ENCODE measurements at places on chromosomes 16 and 17.

DNA sequence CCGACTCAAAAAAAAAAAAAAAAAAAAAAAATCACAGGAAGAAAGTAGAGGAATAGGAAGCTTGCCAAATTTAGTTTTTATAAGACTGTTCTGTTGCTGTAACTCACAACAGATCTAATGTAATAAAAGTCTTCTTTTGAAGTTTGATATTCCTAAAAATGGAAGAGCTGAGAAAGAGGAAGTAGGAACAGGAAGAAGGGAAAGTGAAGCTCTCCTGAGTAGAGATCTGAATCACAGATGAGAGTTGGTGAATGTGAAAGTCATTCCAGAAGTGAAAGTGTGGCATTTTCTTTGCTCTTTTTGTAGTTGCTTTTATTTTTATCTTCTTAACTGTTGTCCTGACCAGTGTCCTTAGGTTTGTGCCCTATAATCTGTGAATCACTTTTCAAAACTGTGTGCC is 2.1 kb downstream of the NMT1 start:
- no peaks in the 10 kb centered on the region for H3K4me1 ChIP-seq
- no peaks in the 10 kb centered on the region for H3K27me3 ChIP-seq
- no peaks in the 10 kb centered on the region for H3K36me3 ChIP-seq
- no peak for DNase-seq

- H3K36me3 ChIP-seq: no peaks in the 10 kb centered on the region
- no peak for DNase-seq
- no peak overlapping the region for H3K4me3 ChIP-seq
- H3K27ac ChIP-seq: no peak overlapping the region
- H3K4me1 ChIP-seq: no peaks in the 10 kb centered on the region
- H3K27me3 ChIP-seq: no peaks in the 10 kb centered on the region
Measured at GRCh38 chr16:57621521-57622271, 6.7 kb upstream of the ADGRG1 start.

DNA sequence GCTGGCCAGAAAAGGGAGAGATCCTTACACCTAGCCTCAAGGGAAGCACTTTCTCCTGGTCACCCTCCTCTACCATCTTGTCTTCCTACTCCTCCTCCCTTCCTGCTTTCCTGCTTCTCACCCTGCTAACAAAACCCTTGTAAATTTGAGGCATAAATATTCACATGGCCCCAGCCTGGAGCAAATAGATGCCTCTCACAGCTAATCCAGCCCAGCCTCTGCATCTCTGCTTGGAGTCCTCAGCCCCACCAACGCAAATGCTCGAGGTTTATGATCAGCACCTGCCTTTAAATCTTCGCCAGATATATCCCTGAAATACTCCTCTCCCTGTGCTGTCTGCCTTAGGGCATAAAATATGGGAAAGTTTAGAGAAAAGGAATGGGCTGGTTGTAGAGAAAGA is 205.2 kb upstream of the CDH5 start:
- DNase-seq: no peak
- H3K4me3 ChIP-seq: no peak overlapping the region
- no peaks in the 10 kb centered on the region for H3K4me1 ChIP-seq
- no peaks in the 10 kb centered on the region for H3K36me3 ChIP-seq
- no peak overlapping the region for H3K27ac ChIP-seq
- H3K27me3 ChIP-seq: no peaks in the 10 kb centered on the region

DNA sequence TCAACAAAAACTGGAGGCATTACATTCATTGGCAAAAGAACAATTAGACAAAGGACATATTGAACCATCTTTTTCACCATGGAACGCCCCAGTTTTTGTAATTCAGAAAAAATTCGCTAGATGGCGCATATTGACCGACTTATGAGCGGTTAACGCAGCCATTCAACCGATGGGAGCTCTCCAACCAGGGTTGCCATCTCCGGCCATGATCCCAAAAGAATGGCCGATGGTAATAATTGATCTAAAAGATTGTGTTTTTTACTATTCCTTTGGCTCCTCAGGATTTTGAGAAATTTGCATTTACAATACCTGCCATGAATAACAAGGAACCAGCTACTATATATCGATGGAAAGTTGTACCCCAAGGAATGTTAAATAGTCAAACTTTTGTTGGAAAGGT is 21.4 kb downstream of the ALOX15B start:
- H3K27ac ChIP-seq: no peak overlapping the region
- peak; percentile 80 for DNase-seq
- no peaks in the 10 kb centered on the region for H3K36me3 ChIP-seq
- H3K4me1 ChIP-seq: peaks cover 4% of the 10 kb centered on the region
- H3K4me3 ChIP-seq: no peak overlapping the region
- H3K27me3 ChIP-seq: peaks cover 5% of the 10 kb centered on the region

GRCh38 chr17:76747716-76748363 is 9.9 kb downstream of the MFSD11 start:
- H3K36me3 ChIP-seq: peaks cover 5% of the 10 kb centered on the region
- no peak for DNase-seq
- no peaks in the 10 kb centered on the region for H3K4me1 ChIP-seq
- H3K27ac ChIP-seq: no peak overlapping the region
- no peaks in the 10 kb centered on the region for H3K27me3 ChIP-seq

GRCh38 chr17:29243792-29244191 is 2.9 kb upstream of the CRYBA1 start:
- no peaks in the 10 kb centered on the region for H3K27me3 ChIP-seq
- no peak overlapping the region for H3K4me3 ChIP-seq
- DNase-seq: peak; percentile 48
- no peaks in the 10 kb centered on the region for H3K4me1 ChIP-seq
- H3K27ac ChIP-seq: no peak overlapping the region

DNA sequence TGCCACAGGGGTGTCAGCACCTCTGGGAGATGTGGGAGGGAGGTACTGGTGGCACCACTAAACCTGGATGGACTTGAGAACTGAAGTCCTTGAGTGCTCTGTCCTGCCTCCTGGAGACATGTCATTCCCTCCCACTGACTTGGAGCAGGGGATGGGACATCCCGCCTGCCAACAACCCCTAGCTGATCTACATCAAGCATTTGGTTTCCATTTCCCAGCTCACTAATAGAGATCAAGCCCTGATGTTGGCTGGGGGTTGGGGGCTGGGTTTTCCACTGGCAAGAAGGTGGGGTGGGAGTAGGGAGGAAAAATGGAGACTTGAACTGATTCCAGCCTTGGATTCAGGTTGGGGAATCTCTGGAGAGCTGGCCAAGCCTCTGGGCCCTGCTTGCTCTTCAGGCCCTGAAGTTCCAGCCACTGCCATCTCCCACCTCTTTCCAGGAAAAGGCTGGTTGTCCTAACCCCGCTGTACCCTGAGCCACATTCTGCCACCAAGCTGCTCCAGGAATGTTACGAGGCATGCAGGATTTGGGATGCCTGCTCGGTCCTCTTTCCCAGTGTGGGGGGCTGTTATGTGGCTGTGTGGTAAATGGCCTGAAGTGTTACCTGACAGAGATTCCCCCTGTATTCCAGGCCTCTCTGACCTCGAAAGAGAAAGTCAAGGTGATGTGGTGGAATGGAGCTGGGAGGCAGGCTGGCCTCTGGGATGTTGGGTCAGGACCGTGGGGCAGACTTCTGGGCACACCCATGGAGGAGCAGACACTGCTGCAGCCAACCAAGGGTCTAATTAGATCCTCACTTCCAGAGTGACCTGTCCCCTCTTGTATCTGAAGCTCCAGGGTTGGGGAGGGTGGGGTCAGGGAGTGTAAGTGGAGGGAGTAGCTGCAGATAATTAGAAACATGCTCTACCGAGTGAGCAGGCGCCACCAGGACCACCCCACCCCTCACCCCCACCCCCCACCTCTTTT is 16.7 kb downstream of the IGFBP4 start:
- H3K27me3 ChIP-seq: no peaks in the 10 kb centered on the region
- no peak for DNase-seq
- peaks cover 8% of the 10 kb centered on the region for H3K36me3 ChIP-seq
- peaks cover 2% of the 10 kb centered on the region for H3K4me1 ChIP-seq
- no peak overlapping the region for H3K4me3 ChIP-seq
- H3K27ac ChIP-seq: no peak overlapping the region

- H3K27me3 ChIP-seq: no peaks in the 10 kb centered on the region
- H3K27ac ChIP-seq: no peak overlapping the region
- DNase-seq: peak; percentile 89
- no peaks in the 10 kb centered on the region for H3K36me3 ChIP-seq
- H3K4me1 ChIP-seq: no peaks in the 10 kb centered on the region
Measured at GRCh38 chr17:77546772-77547241, 406.0 kb downstream of the SEC14L1 start.

DNA sequence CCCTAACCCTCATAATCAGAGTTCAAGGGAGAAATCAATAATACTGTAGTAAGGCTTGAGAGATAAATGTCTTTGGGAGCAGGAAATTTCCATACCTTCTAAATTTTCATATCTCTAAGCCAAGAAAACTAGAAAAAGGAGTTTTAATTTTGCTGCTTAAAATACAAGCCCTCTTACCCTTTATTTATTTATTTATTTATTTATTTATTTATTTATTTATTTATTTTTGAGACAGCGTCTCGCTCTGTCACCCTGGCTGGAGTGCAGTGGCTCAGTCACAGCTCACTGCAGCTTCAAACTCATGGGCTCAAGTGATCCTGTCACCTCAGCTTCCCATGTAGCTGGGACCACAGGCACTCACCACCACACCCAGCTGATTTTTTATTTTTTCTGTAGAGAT is 69.0 kb upstream of the GNAO1 start:
- H3K27me3 ChIP-seq: no peaks in the 10 kb centered on the region
- H3K36me3 ChIP-seq: no peaks in the 10 kb centered on the region
- H3K4me3 ChIP-seq: no peak overlapping the region
- DNase-seq: no peak
- H3K4me1 ChIP-seq: no peaks in the 10 kb centered on the region

DNA sequence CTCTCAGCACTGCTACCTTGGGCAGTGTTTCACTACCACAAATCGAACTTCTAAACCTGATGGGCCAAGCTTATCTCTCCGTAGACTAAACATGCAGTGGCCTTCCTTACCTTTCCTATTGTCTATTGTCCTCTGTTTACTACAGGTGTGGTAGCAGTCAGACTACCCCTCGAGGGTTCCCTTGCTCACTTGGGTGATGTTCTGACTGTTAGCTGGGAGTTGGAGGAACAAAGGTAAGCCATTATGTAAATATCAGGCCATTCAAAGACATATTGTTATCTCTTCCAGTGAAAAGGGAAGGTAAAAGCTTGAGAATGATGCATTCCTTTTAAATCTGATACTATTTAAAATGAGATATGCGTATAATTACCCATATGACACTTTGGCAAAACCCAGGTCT is 828.3 kb upstream of the EEF2KMT start:
- H3K36me3 ChIP-seq: no peaks in the 10 kb centered on the region
- no peaks in the 10 kb centered on the region for H3K27me3 ChIP-seq
- H3K27ac ChIP-seq: no peak overlapping the region

DNA sequence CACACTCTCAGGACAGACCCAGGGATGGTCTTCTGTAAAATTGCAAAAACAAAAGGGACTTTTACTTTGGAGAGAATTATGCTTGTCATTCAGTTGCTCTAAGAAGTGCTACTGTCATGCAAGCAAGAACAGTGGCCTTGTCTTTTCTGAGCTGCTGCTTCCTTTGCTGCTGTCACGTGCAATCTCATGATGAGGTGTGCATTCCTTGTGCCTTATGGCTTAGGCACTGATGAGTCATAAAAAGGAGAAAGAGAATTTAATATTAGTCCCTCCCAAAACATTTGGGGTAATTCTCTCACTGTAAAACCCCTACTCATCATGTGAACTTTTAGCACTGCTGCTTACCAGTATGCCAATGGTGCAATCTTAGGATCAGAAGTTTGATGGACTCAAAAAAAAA is 2051.3 kb downstream of the TP53TG3F start:
- no peak for DNase-seq
- no peaks in the 10 kb centered on the region for H3K36me3 ChIP-seq
- H3K27ac ChIP-seq: no peak overlapping the region
- no peak overlapping the region for H3K4me3 ChIP-seq
- H3K4me1 ChIP-seq: no peaks in the 10 kb centered on the region
- no peaks in the 10 kb centered on the region for H3K27me3 ChIP-seq

DNA sequence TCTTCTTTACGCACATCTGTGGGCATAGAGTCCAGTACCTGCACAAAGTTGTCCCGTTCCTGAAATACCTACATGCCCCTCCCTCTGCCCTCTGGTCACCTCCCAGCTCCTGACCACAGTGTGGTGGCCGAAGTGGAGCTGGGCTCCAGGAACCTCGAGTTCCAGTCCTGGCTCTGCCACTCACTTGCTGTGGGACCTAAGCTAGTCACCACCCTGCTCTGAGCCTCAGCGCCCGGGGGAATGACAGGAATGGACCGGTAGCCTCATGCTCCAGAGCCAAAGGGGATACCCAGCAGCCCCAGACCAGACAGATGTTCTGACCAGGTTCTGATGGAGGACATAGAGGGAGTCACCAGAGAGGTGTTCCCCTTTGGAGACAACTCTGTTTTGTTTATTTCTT is 26.7 kb upstream of the ITGA3 start:
- H3K27ac ChIP-seq: no peak overlapping the region
- H3K4me1 ChIP-seq: peaks cover 3% of the 10 kb centered on the region
- no peaks in the 10 kb centered on the region for H3K36me3 ChIP-seq
- H3K27me3 ChIP-seq: no peaks in the 10 kb centered on the region
- H3K4me3 ChIP-seq: no peak overlapping the region
- no peak for DNase-seq

GRCh38 chr17:7988750-7989178 is 13.7 kb upstream of the GUCY2D start:
- no peak overlapping the region for H3K27ac ChIP-seq
- H3K36me3 ChIP-seq: no peaks in the 10 kb centered on the region
- no peaks in the 10 kb centered on the region for H3K4me1 ChIP-seq
- no peaks in the 10 kb centered on the region for H3K27me3 ChIP-seq

DNA sequence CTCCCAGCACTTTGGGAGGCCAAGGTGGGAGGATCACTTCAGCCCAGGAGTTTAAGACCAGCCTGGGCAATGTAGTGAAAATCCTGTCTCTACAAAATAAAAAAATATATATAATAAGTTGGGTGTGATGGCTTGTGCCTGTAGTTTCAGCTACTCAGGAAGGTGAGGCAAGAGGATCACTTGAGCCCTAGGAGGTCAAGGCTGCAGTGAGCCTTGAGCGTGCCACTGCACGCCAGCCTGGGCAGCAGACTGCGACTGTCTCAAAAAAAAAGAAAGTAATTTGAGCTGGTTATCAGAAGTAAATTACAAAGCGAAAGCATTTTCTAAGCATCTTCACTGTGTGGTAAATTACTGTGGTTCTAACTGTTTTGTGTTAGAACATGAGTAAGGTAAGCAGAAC is 66.2 kb downstream of the NQO1 start:
- DNase-seq: no peak
- H3K27ac ChIP-seq: no peak overlapping the region
- no peaks in the 10 kb centered on the region for H3K4me1 ChIP-seq
- H3K4me3 ChIP-seq: no peak overlapping the region
- no peaks in the 10 kb centered on the region for H3K27me3 ChIP-seq

DNA sequence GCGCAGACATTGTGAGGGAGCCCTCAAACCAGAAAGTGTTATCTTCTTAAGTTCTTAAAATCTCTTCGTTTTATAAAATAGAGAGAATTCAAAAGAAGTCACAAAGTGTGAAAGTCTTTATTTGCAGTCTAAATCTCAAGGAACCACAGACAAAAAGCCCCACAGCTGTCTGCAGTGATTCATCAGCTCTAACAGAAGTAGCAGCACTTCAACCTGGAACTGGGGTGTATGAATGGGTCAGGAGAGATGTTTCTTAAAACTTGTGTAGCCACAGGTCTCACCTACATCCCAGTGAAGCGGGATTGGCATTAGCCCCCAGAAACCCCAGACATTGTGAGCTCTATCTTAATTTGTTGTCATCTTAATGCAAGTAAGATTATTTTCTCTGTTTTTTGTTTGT is 61.1 kb downstream of the CDYL2 start:
- no peak for DNase-seq
- H3K36me3 ChIP-seq: no peaks in the 10 kb centered on the region
- no peaks in the 10 kb centered on the region for H3K27me3 ChIP-seq
- H3K27ac ChIP-seq: no peak overlapping the region
- no peak overlapping the region for H3K4me3 ChIP-seq

GRCh38 chr16:66621973-66622372 is 17.5 kb downstream of the CMTM3 start:
- peaks cover 20% of the 10 kb centered on the region for H3K4me1 ChIP-seq
- no peak overlapping the region for H3K4me3 ChIP-seq
- DNase-seq: no peak
- no peaks in the 10 kb centered on the region for H3K36me3 ChIP-seq
- no peaks in the 10 kb centered on the region for H3K27me3 ChIP-seq
